Progenitor cell of endocrine pancreas (in vitro differentiated cells): ENCODE measurements at places on chromosomes 2 and 18. TPM values are rescaled to one million over a fixed set of nuclear protein-coding genes. Genes with fewer than 3 reads are reported as not detected.

DNA sequence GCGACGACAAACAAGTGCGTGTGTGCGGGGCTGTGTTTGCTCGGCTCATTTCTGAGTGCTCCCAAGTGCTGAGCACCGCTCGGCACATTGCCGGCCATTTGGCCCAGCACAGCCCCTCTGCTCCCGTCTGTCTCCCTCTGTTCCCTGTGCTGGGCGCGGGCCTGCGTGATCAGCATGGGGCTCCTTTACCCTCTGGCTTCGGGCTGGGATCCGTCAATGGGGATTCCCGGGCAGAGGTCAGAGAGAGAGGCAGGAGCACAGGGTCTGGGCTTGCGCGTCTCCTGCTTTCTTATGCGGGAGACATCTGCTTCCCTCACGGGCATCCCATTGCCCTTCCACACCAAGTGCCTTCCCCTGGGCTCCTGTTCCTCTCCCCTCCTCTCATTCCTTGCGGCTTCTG is 234.0 kb downstream of the ACKR3 start:
- no peak overlapping the region for H3K27ac ChIP-seq
- H3K4me1 ChIP-seq, result no peaks in the 10 kb centered on the region
- peaks cover 18% of the 10 kb centered on the region for H3K27me3 ChIP-seq
- no peak overlapping the region for H3K4me3 ChIP-seq
- DNase-seq, result no peak
- H3K36me3 ChIP-seq, result peaks cover 4% of the 10 kb centered on the region

- H3K27ac ChIP-seq, result no peak overlapping the region
- H3K4me1 ChIP-seq, result peaks cover 27% of the 10 kb centered on the region
- no peak for DNase-seq
- H3K4me3 ChIP-seq, result no peak overlapping the region
- no peaks in the 10 kb centered on the region for H3K36me3 ChIP-seq
- no peaks in the 10 kb centered on the region for H3K27me3 ChIP-seq
Observed at GRCh38 chr2:66686755-66687154, 251.8 kb downstream of the MEIS1 start.

DNA sequence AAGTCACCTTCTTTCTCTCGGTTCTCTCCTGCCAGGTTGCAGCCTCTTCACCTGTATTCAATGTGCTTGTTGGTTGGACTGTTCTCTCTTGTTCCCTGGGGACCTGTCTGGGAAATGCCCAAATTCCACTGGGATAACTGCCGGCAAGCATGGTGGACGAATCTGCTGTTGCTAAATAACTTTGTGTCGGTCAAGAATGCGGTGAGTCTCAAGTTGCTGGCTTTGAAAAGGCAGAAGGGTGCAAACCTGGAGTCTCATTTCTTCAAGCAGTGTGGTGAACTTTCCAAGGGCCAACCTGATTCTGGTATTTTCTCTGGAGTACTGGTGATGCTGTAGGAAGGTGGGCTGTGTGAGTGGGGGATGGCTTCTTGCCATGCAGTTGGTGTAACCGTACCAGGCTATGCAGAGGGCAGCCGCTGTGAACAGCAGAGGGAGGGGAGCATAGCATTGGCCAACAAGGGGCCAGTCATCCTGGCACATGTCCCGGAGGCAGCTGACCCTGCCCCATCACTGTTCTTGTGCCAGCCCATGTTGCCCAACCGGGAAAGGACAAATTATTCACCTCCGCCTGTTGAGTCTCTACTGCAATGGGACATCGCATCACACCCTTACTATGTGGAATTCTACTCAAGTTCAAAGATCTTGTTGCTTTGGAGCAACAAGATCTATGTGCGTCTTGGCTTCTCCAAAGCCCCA is 88.1 kb upstream of the SEC11C start:
- no peak for DNase-seq
- H3K27ac ChIP-seq, result no peak overlapping the region
- H3K4me1 ChIP-seq, result peaks cover 18% of the 10 kb centered on the region
- H3K27me3 ChIP-seq, result peaks cover 14% of the 10 kb centered on the region
- no peak overlapping the region for H3K4me3 ChIP-seq

DNA sequence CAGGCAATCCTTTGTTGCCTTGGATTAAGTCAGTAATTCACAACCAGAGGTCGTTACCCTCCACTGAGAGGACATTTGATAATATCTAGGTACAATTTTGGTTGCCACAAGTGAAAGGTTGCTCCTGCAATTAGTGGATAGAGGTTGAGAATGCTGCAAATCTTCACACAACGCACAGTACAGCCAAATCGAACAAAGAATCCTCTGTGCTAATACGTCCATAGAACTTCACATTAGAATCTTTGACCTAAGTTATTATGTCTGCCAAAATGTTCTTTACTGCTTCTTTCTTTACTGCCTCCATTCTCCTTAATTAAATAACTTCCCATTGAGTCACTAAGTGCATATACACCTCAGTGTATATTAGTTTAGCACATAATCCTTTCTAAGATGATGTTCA is 879.5 kb downstream of the TRIB2 start:
- no peaks in the 10 kb centered on the region for H3K36me3 ChIP-seq
- no peak overlapping the region for H3K27ac ChIP-seq
- no peak overlapping the region for H3K4me3 ChIP-seq
- H3K4me1 ChIP-seq, result no peaks in the 10 kb centered on the region
- H3K27me3 ChIP-seq, result no peaks in the 10 kb centered on the region
- DNase-seq, result no peak

GRCh38 chr2:119430023-119430498 is 1.6 kb upstream of the TMEM37 start:
- peaks cover 63% of the 10 kb centered on the region for H3K4me1 ChIP-seq
- DNase-seq, result no peak
- H3K4me3 ChIP-seq, result peak overlapping the region; percentile 69
- peaks cover 3% of the 10 kb centered on the region for H3K27me3 ChIP-seq
- H3K36me3 ChIP-seq, result no peaks in the 10 kb centered on the region

GRCh38 chr2:46793423-46794416 is 121.9 kb downstream of the MCFD2 start:
- peaks cover 10% of the 10 kb centered on the region for H3K4me1 ChIP-seq
- peak overlapping the region; percentile 4 for H3K4me3 ChIP-seq
- peak overlapping the region; percentile 87 for H3K27ac ChIP-seq
- H3K36me3 ChIP-seq, result no peaks in the 10 kb centered on the region

DNA sequence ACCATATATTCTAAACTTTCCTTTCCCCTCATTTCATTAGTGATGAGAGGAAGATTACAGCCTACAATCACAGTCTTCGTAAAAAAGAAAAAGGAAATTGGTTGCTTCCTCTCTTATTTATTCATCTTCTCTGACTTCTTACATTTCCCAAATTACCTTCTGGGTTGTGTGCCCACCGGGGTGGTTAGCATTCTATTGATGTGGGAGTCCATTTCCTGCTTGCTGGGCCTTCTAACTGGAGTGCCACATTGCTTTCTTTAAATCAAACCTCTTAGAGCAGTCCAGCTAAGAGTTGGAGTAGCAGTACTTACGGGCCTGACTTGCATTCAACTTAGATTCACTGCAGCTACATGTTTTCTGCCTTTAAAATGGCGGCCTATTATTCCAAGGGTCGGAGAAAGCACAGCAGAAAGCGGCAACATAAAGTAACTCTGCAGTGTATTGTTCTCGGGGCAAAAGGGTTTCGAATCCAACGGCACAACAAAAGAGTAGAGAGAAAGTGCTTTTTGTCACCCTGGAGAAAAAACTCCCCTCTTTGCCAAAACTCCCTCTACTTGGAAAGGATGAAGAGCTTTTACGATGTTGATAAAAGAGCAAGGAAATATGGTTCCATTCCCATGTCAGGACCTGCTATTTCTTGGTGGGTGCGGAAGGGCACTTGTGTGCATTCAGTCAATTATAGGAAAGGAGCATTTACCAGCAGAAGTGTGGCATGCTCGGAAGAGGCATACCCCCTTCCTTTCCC is 110.6 kb upstream of the DLX2 start:
- H3K27me3 ChIP-seq, result peaks cover 22% of the 10 kb centered on the region
- no peaks in the 10 kb centered on the region for H3K36me3 ChIP-seq
- H3K27ac ChIP-seq, result no peak overlapping the region
- no peak for DNase-seq

- no peaks in the 10 kb centered on the region for H3K4me1 ChIP-seq
- H3K27ac ChIP-seq, result no peak overlapping the region
- no peak overlapping the region for H3K4me3 ChIP-seq
- no peaks in the 10 kb centered on the region for H3K27me3 ChIP-seq
- DNase-seq, result no peak
Observed at GRCh38 chr18:7839548-7839947, 272.4 kb downstream of the PTPRM start.

GRCh38 chr18:5073026-5073944 is 123.8 kb downstream of the AKAIN1 start:
- DNase-seq, result no peak
- peaks cover 9% of the 10 kb centered on the region for H3K27me3 ChIP-seq
- H3K36me3 ChIP-seq, result no peaks in the 10 kb centered on the region
- no peak overlapping the region for H3K4me3 ChIP-seq
- H3K27ac ChIP-seq, result no peak overlapping the region

DNA sequence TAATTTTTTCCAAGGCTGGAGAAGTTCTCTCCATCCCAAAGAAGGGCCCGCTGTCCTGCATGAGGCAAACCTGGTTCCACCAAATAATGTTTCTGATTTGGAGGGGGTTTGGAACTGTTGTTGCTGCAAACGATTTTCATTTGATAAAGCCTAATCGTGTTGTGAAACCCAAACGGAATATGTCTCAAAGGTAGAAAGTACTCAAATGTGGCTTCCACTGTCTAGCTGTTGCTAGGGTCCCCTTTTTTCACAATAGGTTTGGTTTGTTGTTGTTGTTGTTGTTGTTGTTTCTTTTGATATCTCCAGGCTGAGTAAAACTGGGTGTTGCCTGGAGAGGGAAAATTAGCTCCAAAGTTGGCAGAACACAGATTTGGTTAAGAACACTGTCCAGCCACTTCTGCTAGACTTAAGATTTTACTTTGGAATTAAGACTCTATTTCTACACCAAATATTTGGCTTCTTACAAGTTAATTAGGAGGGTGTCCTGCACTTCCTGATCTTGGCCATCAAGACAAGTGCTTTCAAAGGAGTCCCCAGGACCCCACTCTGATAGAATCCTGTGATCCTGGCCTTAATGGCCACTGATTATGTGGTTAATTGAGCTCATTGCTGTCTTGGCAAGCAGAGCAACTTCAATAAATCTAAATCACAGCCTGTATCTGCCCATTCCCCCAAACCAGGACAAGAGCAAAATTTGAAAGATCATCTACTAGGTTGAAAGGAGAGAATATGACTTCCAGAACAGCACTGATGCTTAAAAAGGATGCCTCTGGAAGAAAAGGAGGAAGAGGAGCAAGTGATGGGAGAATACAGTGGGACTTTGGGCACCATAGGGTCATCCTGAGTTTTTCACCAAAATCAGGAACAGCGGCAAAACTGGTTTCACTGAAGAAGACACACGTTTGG is 3.3 kb upstream of the HOXD13 start:
- H3K4me1 ChIP-seq, result peaks cover 3% of the 10 kb centered on the region
- H3K27ac ChIP-seq, result no peak overlapping the region
- H3K27me3 ChIP-seq, result peaks cover 92% of the 10 kb centered on the region
- no peak overlapping the region for H3K4me3 ChIP-seq

DNA sequence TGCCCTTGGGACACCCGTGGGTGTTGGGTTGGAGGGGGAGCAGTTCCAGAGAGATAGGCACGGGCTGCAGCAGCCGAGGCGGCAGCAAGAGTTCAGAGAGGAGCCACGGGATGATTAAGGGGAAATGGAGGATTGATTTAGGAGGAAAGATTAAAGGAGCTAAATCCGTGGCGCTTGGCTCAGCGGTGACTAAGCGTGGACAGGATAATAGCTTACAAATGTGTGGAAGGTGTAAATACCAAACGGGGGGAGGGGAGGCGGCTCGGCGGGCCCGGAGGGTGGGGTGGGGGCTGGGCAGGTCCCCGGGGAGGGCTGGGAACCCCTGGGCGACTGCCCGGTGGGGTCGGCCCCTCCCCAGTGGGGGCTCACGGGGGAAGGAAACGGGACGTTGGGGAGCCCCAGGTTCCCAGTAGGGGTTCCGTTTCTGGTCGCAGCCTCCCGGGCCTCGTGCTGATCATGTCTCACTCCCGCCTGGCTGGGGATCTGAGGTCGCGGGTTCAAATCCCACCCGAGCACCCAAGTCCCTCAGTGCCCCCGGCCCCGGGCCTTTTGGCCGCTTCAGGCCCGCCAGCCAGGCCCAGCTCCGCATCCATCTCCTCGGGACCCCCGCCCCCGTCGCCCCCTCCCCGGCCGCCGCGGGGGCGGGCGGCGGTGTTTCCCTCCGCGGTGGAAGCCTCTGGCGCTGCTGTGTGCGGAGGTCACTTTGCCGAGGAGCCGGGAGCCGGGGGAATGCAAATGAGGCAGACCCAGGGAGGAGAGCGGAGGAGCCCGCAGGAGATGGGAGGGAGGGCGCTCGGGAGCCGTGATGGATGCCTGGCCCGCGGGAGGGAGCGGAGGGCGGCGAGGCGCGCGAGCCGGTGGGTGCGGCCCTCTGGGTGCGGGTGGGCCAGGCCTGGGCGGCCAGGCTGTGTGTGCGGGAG is 8.1 kb downstream of the ASIC4 start:
- H3K36me3 ChIP-seq, result no peaks in the 10 kb centered on the region
- peaks cover 59% of the 10 kb centered on the region for H3K27me3 ChIP-seq
- no peak overlapping the region for H3K4me3 ChIP-seq
- DNase-seq, result no peak
- peaks cover 53% of the 10 kb centered on the region for H3K4me1 ChIP-seq
- peak overlapping the region; percentile 8 for H3K27ac ChIP-seq

GRCh38 chr18:1002653-1003178 is 98.0 kb downstream of the ADCYAP1 start:
- no peak overlapping the region for H3K27ac ChIP-seq
- H3K4me1 ChIP-seq, result peaks cover 2% of the 10 kb centered on the region
- no peaks in the 10 kb centered on the region for H3K27me3 ChIP-seq
- no peak overlapping the region for H3K4me3 ChIP-seq

DNA sequence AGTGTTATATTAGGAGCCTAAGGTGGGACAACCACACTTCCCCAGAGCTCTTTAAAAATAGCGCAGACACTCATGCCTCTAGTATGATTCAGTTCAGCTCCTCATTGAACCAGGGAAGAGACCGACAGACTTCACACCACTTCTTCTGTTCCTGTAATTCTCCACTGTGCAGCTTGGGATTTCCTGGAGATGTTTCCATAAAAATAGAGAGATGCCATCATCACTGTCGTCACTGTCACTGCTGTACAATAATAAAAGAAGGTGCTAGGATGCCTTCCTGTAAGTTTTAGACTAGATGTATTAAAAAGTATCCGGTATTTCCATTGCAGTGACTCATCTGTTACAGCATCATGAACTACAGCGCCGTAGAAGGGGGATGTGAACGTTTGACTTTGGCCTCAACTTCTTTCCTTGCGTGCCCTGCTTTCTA is 110.9 kb downstream of the FAM210A start:
- peaks cover 35% of the 10 kb centered on the region for H3K27me3 ChIP-seq
- H3K4me3 ChIP-seq, result no peak overlapping the region
- H3K4me1 ChIP-seq, result peaks cover 4% of the 10 kb centered on the region
- no peaks in the 10 kb centered on the region for H3K36me3 ChIP-seq
- no peak overlapping the region for H3K27ac ChIP-seq

GRCh38 chr2:28319118-28320008 is 73.3 kb upstream of the FOSL2 start:
- H3K27me3 ChIP-seq, result peaks cover 3% of the 10 kb centered on the region
- no peak overlapping the region for H3K27ac ChIP-seq
- DNase-seq, result no peak
- H3K4me1 ChIP-seq, result peaks cover 18% of the 10 kb centered on the region
- H3K4me3 ChIP-seq, result no peak overlapping the region

VWA3B gene
- total RNA-seq, result 0.12 and 0.47 TPM in 2 replicates

SLC14A1 gene
- 0.31 and 0.50 TPM in 2 replicates for total RNA-seq

MYOM1 gene
- 1.1 TPM in 2 replicates for total RNA-seq

SERTAD2 gene
- total RNA-seq, result 19.0 and 20.7 TPM in 2 replicates
